CD14-positive monocyte (primary cell): ENCODE measurements at places on chromosomes 13 and 19.

GRCh38 chr19:19452243-19453124 lies 47.0 kb downstream of the GATAD2A start:
- no peak for DNase-seq

GRCh38 chr13:71156550-71156949 lies 710.5 kb downstream of the DACH1 start:
- DNase-seq = no peak

GRCh38 chr13:72678312-72678711 lies 49.1 kb downstream of the MZT1 start:
- no peak for DNase-seq

- DNase-seq = no peak
Observed at GRCh38 chr13:65907666-65908525, 1322.2 kb downstream of the PCDH9 start.

GRCh38 chr19:48133094-48133493 lies 22.5 kb upstream of the PLA2G4C start:
- no peak for DNase-seq

GRCh38 chr13:74027161-74027779 lies 106.9 kb downstream of the KLF12 start:
- no peak for DNase-seq

DNA sequence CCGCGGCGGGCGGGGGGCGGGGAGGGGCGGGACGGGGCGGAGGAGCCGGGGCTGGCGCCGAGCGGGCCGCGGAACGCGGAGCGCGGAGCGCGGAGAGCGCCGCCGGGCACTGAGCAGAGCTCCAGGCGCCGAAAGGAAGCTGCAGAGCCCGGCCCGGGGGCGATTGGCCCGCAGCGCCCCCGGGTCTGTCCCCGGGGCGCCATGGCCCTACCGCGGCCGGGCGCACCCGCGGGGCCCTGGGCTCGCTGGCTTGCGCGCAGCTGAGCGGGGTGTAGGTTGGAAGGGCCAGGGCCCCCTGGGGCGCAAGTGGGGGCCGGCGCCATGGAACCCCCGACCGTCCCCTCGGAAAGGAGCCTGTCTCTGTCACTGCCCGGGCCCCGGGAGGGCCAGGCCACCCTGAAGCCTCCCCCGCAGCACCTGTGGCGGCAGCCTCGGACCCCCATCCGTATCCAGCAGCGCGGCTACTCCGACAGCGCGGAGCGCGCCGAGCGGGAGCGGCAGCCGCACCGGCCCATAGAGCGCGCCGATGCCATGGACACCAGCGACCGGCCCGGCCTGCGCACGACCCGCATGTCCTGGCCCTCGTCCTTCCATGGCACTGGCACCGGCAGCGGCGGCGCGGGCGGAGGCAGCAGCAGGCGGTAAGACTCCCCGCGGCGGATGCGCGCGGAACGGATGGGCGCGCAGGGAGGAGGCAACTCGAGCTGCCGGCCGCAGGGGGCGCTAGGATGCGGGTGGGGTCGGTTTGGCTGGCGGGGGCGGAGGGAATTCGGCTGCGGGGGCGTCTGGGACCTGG lies at the start of gene PDE4A:
TSS of gene PDE4A (plus strand) at position 95 of the 796 bp plus-strand sequence. CDS start at position 322, 227 bp downstream.
- DNase-seq = no peak

DNA sequence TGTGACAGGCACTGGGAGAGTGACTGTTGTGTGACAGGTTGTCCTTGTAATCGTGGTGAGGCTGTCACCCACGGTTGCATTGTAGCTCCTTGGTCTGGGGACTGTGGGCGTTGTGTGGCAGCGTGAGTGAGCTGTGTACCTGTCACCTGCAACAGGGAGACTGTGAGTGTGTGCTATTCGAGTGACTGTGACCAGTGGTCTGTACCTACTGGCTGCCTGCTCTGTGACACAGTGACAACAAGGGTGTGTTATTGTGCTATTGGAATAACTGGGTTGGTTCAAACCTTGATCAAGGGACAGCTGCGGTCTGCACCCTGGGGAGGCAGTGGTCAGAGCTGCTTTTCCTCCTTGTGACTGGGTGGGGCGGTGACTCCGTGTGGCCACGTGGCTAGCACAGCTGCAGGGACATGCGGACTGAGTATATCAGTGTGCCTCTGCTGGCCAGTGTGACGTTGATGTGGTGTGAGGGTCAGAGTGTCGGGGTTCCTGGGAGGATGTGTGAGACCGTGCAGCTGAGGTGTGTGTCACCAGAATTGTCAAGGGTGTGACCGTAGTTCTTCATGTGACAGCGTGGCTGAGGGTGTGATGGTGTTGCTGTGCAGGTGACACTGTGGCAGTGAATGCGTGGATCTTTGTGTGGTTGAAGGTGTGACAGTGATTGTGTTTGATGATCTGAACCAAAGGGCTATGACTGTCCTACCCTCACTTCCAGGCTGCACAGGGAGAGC lies 10.1 kb upstream of the NFIX start:
- DNase-seq = no peak

DNA sequence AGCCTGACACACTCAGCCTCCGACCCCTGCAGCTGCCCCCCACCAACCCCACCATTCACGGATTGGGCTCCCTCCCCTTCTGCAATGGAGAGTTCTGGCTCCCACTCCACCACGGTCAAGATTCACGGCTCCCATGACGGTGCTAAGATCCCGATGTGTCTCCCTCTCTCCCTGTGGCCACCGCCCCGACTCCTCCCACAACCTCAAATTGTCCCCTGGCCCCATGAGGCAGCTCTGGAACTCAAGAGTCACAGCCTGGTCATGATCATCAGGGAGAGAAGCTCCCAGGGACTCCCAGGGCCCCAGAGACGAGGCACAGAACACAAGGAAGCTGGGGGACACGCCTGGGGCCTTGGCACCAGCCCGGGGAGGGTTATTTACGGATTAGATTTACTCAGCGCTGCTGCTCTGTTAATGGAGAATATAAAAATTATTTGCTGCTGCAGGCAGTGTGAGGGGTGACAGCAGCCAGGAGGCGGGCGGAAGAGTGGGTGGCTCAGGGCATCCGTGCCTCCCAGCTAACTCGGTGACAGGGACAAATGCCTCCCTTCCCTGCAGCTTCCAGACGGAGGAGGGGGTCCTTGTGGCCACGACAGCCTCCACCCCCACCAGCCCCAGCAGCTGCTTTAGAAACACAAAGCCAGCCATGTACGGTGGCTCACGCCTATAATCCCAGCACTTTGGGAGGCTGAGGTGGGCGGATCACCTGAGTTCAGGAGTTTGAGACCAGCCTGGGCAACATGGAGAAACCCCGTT lies 184.2 kb downstream of the PTPRS start:
- DNase-seq = no peak

DNA sequence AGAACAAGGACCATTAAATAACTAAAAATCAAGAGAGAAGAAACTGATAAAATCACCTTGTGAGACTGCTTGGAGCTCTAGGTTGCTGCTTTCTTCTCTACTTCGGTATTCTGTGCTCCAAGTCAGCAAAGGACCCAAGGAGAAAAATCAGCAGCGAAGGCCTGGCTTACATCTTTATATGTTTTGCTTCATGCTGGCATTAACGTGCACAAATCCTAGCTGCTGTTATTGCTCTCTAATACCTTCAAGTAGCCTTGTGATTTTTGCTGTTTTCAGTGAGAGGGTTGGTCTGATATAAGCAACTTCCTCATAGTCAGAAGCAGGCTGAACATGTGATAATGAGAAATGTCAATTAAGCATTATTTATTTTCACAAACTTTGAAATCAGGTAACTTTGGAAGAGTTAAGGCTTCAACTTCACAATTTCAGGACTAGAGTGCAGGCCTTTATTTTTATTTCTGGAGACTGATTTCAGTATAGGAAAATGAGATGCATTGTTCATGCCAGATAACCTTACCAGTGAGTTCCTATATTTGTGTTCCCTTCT lies 365.1 kb downstream of the SLC7A1 start:
- no peak for DNase-seq

- no peak for DNase-seq
Observed at GRCh38 chr13:38636073-38636472, 50.8 kb upstream of the FREM2 start.

DNA sequence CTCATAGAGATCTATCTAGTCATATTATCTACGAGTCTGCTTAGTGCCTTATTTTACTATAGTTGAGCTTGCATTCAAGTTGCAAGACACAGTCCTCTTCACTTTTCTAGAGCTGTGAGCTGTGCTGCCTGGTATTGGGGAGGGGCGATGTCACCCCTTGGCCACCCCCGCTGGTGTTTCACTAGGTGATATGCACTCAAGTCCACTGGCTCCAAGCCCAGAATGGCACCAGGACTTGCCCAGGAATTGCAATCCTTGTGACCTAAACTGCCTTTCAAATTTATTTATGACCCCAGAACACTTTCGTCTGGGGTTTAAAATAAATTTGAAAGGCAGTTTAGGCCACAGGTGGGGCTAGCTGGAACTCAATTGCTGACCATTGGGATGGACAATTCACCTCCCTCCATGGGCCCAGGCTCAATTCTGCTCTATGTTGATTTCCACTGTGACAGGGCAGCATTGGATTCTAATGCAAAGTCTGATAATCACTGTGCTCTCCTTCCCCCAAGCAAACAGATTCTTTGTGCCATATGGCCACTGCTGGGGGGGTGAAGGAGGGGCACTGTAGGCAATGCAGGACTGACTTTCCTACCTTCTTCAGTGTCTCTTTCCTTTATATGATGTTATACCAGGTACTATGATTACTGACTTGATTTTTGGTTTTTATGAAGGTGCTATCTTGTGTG lies 1244.2 kb upstream of the MIR17HG start:
- DNase-seq = no peak

DNA sequence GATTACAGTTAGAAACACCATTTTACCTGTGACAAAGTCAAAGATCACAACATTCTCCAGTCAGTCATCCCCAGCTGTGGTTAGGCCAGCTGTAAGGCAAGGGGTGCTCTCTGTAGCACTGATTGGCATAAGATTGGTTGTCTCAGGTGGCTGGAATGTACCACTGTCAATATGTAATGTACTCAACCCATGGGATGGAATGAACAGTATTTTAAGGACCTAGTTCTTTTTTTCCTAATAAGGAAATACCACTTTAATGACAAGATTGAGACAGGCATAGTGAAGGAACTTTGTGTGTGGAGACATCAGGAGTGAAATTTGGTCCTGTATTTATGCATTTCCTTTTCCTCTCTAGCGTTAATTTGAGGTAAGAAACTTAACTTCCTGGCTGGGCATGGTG lies 310.7 kb downstream of the ITGBL1 start:
- DNase-seq = no peak

- DNase-seq = no peak
Observed at GRCh38 chr19:35623327-35624010, 5.4 kb upstream of the RBM42 start.

DNA sequence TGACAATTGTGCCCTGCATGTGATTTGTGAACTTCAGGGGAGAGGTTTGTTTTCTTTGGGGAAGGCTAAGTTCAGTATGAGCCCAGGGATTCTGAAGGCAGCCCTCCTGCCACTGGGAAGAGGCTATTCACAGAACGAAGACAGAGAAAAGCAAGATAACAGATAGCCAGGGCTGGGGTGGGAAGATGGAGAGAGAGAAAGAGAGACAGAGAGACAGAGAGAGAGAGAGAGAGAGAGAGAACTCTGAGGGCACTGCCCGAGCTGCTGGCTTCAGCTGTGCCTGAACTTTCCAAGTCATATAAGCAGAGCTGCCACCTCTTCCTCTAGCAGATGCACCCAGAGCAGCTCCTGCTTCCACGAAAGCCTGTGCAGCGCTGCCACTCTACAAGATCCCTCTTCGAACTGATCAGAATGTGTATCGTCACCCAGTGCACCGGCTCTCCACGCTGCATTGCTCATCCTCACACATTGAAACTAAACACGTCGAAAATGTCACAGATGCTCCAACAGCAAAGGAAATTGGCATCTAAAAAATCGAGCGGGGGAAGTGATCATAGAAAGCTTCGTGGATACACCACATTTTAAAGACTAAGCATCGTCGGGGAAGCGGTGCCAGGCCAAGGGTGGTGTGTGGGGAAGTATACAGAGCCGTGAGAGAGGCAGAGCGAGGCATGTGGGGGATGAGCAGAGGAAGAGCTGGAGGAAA lies 81.8 kb upstream of the SIAH3 start:
- DNase-seq = no peak

DNA sequence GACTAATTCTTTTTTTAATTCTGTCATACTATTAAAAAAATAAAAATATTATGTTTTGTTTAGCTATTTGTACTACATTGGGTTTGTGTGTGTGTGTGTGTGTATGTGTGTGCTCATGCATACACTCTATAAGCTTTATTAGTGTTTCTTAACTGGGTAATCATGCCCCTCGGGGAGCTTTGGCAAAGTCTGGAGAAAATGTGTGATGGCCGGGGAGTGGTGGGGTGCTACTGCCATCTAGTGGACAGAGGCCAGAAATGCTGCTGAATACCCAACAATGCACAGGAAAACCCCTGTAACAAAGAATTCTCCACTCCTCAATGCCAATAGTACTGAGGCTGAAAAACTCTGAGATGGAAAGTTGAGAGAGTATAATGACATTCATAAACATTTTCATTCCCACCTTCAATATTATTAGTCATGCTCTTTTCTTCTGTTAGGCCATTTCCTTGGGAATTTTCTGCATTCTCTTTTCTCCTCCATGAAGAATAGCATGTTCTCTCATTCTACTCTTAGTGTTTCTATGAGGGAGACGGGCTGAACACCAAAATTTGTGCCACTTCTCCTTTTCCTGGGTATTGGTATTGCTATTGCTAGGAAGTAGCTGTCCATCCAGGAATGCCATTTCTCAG lies 157.3 kb downstream of the DNAJC3 start:
- DNase-seq = peak; percentile 47

DNA sequence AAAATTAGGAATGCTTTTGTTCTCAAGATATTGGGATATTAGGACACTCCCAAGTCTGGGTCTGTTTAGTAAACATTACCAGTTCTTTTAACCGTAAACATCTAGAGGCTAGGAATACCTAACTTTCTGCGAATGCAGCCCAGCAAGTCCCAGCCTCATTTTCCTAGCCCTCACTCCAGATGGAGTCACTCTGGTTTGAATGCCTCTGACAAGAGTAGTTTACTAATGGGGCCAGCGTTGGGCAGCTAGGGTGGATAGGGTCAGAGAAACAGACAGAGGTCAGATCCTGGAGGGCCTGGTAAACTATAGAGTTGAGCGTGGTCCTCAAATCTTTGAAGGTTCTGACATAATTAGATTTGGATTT lies 53.6 kb downstream of the WDFY2 start:
- DNase-seq = no peak

DNA sequence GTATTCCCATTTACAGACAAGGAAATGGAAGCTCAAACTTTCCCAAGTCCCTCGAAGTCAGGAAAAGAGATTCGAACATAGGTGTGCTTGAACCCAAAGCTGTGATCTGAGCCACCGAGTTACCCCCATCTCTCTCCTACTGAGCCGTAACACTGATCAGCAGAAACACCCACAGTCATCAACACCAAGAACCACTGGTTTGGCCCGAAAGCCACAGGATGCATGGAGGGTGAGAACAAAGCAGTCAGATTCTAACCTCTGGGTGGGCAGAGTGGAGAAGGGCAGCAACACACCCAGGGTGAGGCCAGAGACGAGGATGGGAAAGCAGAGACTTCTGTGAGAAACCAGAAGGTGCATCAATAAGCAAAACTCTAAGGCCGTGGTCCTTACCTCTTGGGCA lies 27.7 kb upstream of the POU2F2 start:
- DNase-seq = no peak

- no peak for DNase-seq
Observed at GRCh38 chr13:41751277-41751676, 209.6 kb downstream of the VWA8 start.
